Pulmonary artery endothelial cell (primary cell): ENCODE measurements at places on chromosomes 12 and 14. TPM values are rescaled to one million over a fixed set of nuclear protein-coding genes. Genes with fewer than 3 reads are reported as not detected.

Gene BMAL2
- 55.7 and 65.4 TPM in 2 replicates for total RNA-seq

Gene CTDSP2
- 53.2 and 86.3 TPM in 2 replicates for total RNA-seq

Gene PAPLN
- 1.2 and 15.9 TPM in 2 replicates for total RNA-seq

Gene JAG2
- total RNA-seq = 46.9 and 49.9 TPM in 2 replicates

Gene ZC2HC1C
- total RNA-seq = 0.99 and 1.3 TPM in 2 replicates

Gene IQSEC3
- total RNA-seq = not detected in 2 replicates

Gene CELA1
- not detected in 2 replicates for total RNA-seq

Gene RXYLT1
- 8.4 and 12.2 TPM in 2 replicates for total RNA-seq

Gene VWF
- total RNA-seq = 535 and 577 TPM in 2 replicates

Gene PTPRQ
- not detected in 2 replicates for total RNA-seq
